ENCODE measurements at places on chromosomes 1 and 21.

DNA sequence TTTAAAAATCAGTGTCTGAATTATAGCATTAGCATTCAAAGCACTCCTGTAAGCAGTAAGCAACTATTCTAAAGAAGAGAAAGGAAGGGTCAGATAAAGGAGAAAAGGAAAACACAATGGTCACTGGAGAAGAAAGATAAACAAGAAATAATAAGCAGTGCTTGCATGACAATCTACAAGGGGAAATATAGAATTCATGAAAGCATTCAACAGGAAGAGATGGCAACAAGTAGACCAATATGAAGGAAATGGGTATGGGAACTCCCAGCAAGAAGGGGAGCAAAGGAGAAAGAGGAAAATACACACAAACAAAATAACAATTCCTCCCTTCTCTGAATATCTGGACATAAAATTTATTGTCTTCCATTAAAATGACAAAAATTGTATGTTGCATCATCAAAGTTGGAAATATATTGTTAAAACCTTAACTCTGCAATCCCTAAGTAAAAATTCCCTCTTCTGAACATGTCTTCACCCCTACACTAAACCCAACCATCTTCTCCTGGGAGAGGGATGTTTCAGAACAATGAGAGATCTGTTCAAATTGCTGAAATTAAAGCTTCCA, 206.3 kb upstream of the SAMSN1 start:
- no peak for DNase-seq

GRCh38 chr1:46530791-46531409, 20.5 kb downstream of the KNCN start:
- DNase-seq, result no peak

- DNase-seq, result no peak
Measured at GRCh38 chr1:150810958-150811659, 3.0 kb upstream of the CTSK start.

- DNase-seq, result no peak
Measured at GRCh38 chr1:51517361-51518032, 1.6 kb downstream of the EPS15 start.

- peak; percentile 49 for DNase-seq
Measured at GRCh38 chr1:202553560-202554038, 156.7 kb downstream of the SYT2 start.

DNA sequence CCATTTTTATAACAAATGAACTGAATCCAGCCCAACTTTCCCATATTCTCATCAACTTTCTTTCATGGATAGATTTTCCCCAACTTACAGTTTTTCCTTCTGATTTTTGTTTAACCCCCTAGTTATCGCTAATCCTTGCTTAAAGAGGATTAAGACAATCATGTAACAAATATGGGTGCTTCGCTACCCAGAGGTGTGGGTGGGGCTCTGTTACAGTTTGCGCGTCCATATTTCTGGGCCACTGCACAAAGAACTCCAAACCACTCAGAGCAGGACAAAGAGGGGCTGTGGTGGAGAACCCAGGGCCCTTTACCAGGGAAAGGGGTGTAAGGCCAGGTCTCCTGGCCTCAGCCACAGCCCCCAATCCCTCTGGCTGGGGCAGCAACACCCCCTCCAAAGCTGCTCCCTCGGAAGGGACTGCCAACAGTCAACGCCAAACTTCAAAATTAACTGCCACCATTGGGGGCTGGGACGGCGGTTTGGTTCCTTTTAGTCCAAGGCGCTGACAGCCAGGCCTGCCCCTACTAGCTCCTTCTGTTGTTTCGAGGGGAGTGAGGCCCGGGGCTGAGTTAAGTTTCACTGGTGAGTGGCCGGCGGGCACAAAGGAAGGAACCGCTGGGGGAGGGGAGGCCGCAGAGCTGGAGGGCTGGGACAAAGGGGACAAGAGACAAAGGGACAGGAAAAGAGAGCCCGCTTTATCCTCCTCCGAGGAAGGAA, 27.9 kb downstream of the SSBP3 start:
- no peak for DNase-seq

DNA sequence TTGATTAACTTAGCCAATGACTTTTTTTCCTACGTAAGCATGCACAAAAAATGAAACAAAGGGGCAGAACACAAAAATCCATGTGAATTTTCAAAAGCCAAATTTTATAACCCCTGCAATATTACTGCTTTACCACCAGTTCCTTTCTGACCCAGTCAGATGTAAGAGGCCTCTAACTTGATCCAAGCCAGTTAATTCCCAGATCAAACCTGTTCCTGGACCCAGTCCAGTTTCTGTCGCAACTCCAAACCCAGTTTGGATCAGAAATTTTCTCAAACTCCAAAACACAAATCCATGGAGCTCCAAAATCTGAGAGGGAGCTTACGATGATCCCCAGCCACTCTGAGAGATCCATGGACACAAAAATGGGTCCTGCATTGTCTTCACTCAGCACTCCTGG, 7.8 kb upstream of the ZYG11A start:
- no peak for DNase-seq

- peak; percentile 80 for DNase-seq
Measured at GRCh38 chr1:10694633-10695627, 101.5 kb downstream of the CASZ1 start.

DNA sequence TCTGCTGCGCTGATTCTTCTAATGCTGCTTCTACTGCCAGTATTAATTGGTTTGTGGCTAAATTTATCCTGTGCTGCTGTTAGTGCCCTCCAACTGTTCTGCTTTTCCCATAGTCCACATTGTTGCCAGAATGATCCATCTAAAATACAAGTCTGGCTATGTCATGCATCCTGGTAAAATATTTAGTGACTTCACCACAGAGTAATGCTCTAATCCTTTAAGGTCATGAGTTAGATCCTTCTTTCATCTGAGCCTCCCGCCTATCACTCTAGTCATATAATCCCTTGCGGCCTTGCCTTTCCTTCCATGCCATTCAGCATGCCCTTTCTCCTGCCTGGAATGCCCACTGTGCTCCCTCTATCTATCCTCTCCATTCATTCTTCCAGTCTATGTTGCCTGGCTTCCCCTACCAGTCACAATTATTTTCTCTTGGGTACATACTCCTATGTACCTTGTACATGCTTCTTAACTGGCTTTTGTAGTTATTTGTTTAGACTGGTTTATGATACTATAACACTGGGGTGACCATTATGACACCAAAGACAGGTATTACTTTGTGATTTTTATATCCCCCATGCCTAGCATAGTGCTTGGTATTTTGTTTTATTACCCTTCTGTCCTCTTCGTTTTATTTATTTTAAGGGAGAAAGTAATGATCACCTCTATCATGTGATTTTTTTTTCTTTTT, 144.0 kb downstream of the MAGI3 start:
- DNase-seq, result no peak

- DNase-seq, result no peak
Measured at GRCh38 chr1:40133839-40134238, 27.3 kb upstream of the RLF start.

DNA sequence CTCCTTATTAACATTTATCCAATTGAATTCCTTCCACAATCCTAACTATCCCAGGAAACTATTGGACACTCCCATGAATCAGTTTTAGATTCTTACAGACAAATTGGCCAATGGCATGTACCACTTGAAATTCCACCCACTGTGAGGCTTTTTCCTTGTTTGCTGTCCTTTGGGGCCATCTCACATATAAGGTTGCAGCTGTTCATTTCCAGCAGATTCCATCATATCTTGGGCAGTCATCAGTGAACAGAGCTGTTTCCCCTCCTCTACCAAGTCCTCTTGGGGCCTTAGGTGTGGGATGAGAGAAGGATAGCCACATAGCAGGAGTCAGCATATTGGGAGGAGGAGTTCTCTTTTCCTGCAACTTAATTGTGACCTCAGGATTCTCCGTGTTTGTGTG, 109.1 kb downstream of the HHAT start:
- DNase-seq, result no peak

DNA sequence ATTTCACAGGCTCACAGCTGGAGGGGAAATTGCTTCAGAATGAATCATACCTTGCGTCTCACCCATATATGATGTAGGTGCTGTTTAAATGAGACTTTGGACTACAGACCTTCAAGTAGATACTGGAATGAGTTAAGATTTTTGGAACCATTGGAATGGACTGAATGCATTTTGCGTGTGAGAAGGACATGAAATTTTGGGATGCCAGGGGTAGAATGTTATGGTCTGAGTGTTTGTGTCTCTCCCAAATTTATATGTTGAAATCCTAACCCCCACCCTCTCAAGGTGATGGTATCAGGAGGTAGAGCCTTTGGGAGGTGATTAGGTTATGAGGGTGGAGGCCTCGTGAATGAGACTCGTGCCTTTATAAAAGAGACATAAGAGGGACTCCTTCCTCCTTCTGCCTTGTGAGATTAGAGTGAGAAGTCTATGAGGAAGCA, 41.4 kb downstream of the KCNK1 start:
- DNase-seq, result no peak

GRCh38 chr1:55081188-55081904, 42.0 kb downstream of the PCSK9 start:
- DNase-seq, result no peak

- DNase-seq, result no peak
Measured at GRCh38 chr1:54835131-54835898, 34.2 kb upstream of the TTC22 start.

GRCh38 chr1:108871050-108871724, 5.6 kb upstream of the GPSM2 start:
- DNase-seq, result no peak

- DNase-seq, result no peak
Measured at GRCh38 chr1:20728371-20729154, 3.9 kb downstream of the SH2D5 start.

- DNase-seq, result no peak
Measured at GRCh38 chr1:147534386-147534785, 6.9 kb upstream of the BCL9 start.
